Stimulated activated CD8-positive, alpha-beta memory T cell treated with anti-CD3 and anti-CD28 coated beads, Interleukin-15, amount 100 ng/mL, for 48 hours (primary cell): ENCODE measurements at places on chromosomes 7 and 10.

DNA sequence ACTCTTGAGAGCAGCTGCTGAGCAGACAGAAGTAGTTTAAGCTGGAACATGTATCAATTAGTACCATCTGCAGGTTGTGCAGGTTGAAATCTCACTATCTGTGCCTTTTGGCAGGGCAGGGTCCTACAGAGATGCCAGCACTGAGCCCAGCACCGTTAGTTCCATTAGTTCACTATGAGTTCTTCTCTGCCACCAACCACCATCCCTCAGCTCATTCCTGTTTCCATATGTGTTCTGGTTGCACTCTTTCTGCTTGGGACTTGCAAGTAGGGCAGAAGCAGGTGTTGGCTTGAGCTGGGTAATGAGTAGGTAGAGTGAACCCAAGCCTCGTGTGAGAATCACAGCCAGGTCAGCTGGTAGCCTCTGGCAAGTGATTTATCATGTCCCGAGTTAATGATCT lies 2.8 kb downstream of the SMO start:
- no peak for DNase-seq

GRCh38 chr10:36778651-36779050 lies 346.7 kb upstream of the ANKRD30A start:
- no peak for DNase-seq

DNA sequence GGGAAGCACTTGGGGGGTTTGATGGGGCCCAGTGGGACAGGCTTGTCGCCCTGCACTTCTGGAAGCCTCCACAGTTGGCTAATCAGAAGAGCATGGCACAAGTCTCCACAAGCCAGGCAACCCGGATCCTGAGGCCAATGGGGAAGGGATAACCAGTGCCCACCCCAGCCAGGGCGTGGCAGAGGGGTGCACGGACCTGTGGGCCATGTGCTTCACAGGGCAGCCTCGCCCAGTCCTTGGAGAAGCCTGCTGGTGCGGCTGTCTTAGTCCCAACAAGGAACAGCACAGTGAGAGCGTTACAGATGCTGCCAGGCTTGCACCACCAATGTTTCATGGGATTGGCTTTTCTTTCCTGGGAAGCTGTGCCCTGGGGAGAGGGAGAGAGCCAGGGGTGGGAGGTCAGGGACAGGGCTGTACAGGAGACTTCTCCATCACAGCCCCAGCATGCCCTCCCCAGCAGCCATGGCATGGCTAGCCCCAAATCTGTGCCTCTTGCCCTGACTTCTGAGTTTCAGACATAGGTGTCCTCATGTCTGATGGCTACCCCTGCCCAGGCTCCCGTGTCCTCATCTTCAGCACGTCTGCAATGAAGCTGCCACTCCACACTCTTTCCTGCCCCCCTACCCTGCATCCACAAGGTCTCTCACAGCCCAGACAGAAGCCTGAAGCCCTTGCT lies 116.0 kb downstream of the PTPN20 start:
- DNase-seq, result no peak

DNA sequence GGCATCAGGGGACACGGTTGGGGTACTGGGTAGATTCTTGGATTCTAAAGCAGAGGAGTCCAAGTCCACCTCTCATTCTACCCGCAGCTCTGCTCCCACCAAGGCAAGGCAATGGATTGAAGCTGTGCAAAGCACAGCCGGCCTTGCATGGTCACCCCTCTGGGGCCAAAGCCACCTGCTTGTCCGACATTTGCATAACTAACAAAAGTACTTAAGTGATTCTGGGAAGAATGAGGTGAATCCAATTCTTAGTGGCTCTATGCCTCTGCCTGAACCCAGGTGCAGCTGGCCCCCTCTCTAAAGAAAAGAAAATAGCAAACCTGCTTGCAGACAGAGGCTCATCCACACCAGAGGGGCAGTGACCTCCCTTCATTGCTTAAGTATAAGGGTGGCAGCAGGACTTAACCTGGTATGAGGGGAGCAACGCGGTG lies 10.7 kb upstream of the COBL start:
- no peak for DNase-seq

DNA sequence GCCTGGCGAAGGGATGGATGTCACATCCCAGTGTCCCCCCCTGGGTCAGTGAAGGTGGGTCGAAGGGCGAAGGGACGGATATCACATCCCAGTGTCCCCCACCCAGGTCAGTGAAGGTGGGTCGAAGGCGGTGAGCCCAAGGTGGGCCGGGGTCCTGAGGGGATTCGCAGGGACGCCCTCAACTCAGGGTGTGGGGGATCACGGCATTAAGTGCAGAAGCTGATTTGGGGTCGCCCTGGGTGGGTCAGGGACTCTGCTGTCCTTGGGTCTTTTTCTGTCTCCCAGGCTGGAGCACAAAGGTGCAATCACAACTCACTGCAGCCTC lies 21.9 kb downstream of the ADAP1 start:
- no peak for DNase-seq

DNA sequence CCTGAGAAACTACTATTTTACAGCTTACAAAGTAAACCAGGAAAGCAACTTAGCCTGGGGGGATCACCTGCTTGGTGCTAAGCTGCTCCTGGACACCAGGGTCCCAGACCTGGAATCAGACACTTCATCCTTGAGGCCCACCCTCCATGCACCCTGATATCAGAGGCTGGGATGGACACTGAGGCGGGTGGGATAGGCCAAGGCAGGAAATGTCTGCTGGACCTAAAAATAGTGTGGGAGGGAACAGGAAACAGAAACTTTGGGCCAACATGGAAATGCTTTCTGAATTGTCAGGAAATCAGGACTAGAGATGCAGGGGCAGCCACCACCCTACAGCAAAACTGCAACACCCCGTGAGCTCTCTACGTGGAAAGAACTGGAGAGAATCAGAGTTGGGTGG lies 101.5 kb upstream of the PODXL start:
- no peak for DNase-seq

DNA sequence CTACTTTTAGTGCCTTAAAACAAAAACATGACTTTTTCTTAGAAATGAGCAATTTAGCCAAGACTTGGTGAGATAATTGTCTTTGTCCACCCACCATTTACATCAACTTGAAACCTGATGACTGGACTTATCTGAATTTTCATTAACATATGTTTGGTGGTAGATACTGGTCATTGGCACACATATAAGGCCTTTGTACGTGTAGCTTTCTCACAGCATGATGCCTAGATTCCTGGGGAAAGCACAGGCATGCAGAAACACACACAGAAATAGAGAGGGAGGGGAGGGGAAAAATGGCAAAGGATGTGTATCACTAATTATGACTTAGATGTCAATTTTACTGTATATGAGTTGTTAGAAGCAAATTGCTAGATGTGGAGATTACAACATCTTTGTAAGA lies 488.4 kb downstream of the NXPH1 start:
- no peak for DNase-seq

DNA sequence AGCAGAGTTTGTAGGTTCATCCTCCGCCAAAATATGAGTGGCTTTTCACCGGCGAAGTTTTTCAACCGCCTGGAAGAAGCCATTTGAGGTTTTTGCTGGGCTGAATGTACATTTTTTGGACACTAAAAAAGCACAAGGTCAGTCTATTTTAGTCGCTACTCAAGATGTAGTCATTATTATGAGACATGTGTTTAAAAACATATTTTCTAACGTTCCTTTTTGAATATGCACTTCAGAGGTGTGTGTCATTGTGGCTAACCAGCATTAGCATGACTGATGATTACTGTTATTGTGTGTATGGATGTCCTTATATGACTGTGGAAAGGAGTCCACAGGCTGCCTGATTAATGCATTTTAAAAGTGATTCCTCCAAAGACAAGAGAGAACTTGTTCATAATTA lies 605.4 kb downstream of the INHBA start:
- no peak for DNase-seq

- DNase-seq, result peak; percentile 66
Measured at GRCh38 chr10:31101123-31101522, 69.5 kb upstream of the ZNF438 start.

DNA sequence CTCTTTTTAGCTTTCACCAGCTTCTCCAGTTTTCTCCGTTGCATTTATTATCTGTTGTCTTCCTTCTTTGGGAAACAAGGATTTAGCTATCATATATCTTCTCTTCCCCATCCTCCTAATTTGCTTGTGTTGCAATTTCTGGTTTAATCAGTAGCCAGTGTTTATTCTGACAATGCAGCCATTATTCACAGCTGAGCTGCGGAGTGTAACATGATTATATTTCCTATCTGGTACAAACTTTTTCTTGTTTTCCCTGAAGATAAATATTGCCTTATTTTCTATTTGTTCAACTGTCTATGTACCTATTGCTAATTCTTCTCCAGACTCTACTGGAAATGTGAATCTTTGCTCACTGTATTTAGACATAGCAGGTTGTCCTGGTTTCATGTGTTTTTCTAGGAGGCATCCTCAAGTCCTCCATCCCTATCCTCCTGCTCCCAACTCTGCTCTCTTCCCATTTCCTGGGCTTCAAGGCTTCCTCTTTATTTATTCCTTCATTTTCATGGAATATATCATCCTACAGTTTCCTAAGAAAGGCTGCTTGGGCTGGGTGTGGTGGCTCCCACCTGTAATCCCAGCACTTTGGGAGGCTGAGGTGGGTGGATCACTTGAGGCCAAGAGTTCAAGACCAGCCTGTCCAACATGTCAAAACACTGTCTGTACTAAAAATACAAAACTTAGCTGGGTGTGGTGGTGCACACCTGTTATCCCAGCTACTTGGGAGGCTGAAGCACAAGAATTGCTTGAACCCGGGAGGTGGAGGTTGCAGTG lies 72.4 kb upstream of the KDM7A start:
- DNase-seq, result no peak

GRCh38 chr10:24418532-24418931 lies 209.6 kb downstream of the KIAA1217 start:
- no peak for DNase-seq

DNA sequence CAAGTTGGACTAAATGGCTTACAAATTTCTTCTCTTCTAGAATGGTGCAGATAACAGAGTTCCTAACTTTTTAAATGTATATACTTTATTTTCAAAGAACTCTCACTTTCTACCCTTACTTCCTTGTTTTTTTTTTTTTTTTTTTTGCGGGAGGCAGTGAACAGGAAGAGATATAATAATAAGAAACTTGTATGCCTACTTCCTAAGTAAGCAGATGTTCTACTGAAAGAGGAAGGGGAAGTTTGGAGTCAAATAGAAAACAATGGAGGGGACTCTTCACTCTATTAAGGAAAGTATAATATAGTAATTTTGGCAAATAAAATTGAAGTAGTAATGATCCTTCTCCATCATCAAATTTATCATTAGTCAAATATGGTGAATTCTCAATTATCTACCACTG lies 754.0 kb downstream of the KCNMA1 start:
- DNase-seq, result no peak

- DNase-seq, result no peak
Measured at GRCh38 chr7:32500922-32501341, 5.6 kb downstream of the AVL9 start.

- no peak for DNase-seq
Measured at GRCh38 chr10:83448013-83448412, 691.3 kb upstream of the GHITM start.

- DNase-seq, result no peak
Measured at GRCh38 chr10:110147961-110148360, 59.4 kb upstream of the MXI1 start.

- no peak for DNase-seq
Measured at GRCh38 chr10:69334302-69335062, 56.2 kb downstream of the HK1 start.

DNA sequence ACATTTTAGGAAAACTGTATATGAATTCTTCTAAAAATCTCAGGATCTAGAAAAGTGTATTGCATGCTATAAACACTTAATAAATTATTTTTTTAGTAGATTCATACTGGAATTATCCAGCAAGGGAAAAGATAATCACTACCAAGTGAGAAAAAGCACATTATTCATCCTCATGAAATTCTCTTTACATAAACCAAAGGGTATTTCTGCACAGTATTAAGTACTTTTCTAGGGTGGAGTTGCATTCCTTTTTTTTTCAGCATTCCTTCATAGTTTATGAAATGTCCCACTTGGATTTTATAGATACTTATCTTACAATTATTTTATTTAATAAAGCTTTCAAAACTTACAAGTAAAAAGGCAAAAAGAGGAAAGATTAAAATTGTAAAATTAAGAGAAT lies 403.3 kb downstream of the HGF start:
- no peak for DNase-seq

- no peak for DNase-seq
Measured at GRCh38 chr7:157906583-157906982, 569.8 kb downstream of the DNAJB6 start.

DNA sequence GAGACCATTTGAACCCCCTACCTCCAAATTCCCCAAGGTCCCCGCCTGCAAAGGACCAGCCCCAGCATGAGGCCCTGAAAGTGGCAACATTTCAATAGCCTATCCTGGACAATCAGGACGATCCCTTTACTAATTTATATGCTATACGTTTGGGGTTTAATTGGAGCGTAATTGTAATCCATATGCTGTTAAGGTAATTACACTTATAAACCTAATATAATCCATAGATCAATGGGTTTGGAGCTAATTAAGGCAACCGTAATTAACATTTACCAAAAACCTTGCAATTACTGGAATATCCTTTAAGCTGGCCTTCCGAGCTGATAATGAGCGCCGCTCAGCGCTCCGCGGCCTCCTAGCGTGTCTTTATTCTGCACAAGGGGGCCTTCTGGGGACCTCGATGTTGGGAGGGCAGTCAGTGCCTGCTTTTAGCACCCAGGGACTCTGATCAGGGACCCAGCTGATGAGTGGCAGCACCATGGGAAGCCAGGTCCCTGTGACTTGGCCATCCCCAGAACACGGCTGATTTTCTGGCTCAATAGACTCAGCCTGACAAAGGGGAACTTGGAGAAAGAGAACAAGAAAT lies 91.2 kb downstream of the LHPP start:
- DNase-seq, result no peak

DNA sequence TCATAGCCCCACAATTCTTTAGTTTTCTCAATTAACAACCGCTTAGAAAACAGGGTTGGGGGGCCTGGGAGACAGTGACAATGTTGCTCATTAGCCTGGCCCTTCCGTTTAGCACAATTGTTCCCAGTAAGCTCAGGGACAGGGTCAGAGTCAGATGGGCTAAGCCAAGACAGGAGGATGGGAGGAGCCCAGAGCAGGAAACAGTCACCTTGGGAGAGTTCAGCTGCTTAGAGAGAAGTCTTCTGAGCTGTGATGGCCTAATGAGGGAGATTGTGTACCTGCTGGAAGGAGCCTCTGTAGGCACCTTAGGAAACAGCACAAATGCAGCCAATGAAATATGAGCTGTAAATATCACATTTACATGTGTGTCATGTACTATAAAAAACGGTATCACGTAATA lies 35.9 kb downstream of the SVOPL start:
- no peak for DNase-seq

DNA sequence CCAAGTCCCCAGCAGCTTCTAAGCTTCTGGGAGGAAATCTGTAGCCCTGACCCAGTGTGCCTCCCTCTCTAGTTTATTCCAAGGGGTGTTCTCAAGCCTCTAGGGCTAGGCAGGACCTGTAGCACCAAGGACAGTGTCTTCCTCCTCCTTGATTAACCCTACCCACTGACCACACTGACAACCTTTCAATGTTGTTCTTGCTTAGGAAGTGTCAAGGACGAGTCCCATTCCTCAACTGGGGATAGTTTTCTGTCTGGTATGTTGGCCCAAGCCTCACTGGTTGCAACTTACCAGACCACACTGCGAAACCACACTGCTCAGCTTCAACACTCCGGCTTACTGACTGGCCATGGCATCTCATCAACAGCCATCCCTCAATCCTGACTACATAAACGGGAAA lies 100.0 kb downstream of the RNF216 start:
- no peak for DNase-seq

- DNase-seq, result no peak
Measured at GRCh38 chr7:146591976-146592375, 475.4 kb downstream of the CNTNAP2 start.

GRCh38 chr10:32446536-32447406 lies 831 bp downstream of the CCDC7 start:
- DNase-seq, result no peak

- DNase-seq, result no peak
Measured at GRCh38 chr10:7410862-7411670, at the start of gene SFMBT2. Gene SFMBT2 (minus strand): TSS chr10:7411034. CDS start chr10:7381898, 29,136 bp downstream.
